ENCODE measurements at places on chromosomes 11 and 22.

DNA sequence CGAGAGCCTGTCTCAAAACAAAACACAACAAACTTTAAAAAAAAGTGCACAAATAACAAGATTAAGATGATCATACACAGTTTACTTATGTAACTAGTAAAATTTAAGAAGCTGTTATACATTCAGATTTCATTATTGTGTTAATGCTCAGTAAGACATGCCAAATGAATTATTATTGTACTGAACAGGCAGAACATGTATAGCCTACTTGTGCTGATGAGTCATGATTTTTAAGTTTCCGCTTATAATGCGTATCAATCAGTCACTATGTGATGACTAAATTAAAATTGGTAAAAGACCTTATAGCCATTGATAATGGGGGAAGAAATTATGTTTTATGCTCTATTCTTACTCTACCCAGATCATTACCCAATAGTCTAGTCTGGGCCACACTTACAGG lies 20.5 kb upstream of the EXPH5 start:
- no peak for DNase-seq

DNA sequence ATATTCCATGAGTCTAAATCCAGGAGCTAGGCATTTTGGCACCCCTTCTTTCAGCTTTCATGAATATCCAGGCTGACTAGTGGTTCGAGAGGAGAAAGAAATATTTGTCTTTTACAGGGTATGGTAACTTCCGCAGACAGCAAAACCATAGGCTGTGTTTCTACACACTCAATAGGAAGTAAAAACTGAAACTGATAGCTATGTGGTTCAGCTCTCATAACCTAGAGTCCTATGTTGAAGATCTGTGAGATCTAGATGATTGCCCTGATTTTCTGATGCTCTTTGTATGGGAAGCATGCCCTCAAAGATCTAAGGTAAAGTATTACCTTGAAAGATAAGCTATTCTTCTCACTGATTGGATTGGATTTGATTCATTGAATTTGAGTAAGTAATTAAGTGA lies 118.3 kb downstream of the CD44 start:
- no peak for DNase-seq

DNA sequence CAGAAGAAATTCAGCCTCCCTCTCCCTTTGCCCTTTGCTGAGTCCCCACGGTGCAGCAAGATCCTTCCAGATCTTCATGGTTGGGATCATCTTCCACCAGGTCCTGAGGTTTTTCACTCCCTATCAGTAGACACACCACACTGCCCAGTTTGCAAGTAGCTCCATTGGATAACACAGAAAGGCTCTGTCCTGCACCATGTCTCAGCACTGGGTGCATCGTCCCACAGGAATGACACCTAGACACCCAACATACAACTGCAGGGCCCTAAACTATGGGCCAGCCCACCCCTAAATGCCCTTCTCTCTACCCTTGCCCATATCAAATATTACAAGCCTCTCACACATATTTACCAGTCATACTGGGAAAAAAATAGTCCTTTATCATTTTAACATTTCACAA lies 9.4 kb downstream of the KLHL22 start:
- no peak for DNase-seq

GRCh38 chr11:29280452-29280851 lies 736.4 kb downstream of the KCNA4 start:
- no peak for DNase-seq

DNA sequence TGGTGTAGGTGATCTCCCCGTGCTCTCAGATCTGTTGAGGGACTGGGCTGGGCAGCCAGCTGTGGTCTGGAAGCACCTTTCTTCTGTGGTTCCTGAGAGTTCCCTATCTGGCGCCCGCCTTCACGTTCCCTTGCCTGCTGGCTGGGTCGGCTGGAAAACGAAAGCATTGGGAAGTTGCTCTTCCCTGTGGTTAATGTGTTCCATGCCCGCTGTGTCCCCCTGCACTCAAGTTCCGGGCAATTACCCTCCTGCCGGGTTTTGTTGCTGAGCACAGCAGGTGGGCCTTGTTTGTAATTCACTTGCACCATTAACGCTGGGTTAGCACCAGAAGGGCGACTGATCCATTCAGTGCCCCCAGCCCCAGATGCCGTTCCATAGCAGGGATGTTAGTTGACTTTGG lies 134.1 kb downstream of the GRIK4 start:
- no peak for DNase-seq

GRCh38 chr11:41309716-41310115 lies 149.7 kb downstream of the LRRC4C start:
- no peak for DNase-seq

GRCh38 chr11:92276773-92277172 lies 52.2 kb downstream of the FAT3 start:
- DNase-seq, result no peak

DNA sequence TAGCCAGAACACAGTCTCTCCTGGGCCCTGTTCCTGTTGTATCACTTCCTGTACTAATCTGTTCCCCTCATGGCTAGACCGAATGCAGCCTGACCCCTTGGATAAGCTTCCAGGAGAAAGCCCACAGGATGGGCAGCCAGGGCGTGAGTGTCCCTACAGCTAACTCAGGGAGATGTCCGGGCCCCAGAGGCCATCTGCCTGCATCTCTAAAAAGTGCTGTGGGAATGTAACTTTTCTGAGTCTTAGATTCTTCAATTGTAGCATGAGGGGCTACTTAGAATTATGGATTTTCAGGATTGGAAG lies 7.7 kb upstream of the MALAT1 start:
- DNase-seq, result no peak

DNA sequence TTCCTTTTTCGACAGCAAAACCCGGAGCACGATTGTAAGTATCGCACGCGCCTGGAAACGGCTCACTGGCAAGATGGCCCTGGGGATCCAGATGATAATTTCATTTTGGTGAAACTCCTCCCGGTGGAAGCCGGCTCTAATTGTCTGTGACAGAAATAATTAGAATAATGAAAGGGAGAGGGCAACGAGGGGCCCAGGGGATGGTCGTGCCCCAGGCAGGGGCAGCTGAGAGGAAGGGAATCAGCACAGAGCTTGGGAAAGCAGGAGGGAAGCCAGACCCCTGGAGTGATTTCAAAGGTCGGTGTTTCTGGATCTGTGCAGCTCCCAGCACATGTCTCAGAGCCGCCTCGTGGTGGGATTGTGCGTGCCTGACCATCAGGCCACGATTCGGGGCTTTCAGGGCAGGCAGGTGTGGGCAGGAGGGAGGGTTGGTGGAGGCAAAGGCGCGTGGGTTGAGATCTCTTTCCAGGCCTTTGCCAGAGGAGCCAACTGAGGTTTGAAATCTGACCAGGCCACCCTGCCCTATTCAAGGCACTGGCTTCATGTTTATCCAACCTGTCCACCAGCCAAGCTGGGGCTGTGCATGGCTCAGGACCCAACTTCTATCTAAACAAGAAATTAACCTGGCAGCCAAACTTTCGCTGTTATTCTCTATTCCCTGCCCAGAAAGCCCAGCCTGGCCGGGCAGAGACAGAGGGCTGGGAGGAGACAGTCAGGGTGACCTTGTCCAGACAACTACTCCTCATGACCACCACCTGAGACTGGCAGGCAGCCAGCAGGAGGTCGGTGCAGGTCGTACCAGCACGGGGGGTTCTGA lies 27.8 kb downstream of the ANO1 start:
- DNase-seq, result no peak

- no peak for DNase-seq
Measured at GRCh38 chr22:23212061-23213021, 32.0 kb downstream of the BCR start.

- DNase-seq, result no peak
Measured at GRCh38 chr11:125075900-125076317, 12.8 kb downstream of the SLC37A2 start.

- DNase-seq, result no peak
Measured at GRCh38 chr11:371051-371450, 1.8 kb downstream of the B4GALNT4 start.

- DNase-seq, result no peak
Measured at GRCh38 chr11:68047437-68048290, 8.8 kb downstream of the TCIRG1 start.

DNA sequence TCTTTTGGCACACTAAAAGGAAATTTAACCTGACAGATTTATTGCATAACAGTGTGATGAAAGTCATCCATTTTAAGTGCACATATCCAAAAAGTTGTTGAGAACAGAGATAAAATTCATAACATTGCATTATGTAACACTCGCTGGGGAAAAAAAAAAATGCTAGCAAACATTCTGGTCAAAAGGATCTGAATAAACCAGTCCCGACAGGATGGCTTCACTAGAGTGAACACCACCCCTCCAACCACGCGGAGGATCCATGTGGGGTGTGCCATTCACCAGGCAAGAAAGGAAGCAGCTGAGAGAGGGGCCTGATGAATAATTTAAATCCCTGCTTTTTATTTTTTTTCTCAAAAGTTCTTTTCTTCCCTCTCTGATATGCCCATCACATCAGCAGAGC lies 258.7 kb downstream of the DCDC1 start:
- DNase-seq, result no peak

DNA sequence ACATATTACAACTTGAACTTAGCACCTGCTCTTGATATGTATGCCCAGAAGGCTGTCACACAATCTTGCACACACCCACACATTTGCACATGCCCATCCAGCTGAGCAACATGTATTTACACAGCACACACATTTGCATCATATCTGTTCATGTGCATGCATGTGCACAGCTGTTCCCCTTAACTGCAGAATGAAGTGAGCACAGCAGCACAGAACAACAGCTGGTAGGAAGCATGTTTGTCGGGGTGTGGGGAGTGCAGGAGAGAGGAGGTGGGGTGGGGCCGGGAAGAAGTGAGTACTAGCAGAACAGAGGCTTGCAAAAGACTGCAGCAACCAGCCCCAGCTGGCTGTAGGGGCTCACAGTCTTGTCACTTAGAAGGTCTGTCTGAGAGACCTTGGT lies 296.5 kb downstream of the KIRREL3 start:
- DNase-seq, result no peak

DNA sequence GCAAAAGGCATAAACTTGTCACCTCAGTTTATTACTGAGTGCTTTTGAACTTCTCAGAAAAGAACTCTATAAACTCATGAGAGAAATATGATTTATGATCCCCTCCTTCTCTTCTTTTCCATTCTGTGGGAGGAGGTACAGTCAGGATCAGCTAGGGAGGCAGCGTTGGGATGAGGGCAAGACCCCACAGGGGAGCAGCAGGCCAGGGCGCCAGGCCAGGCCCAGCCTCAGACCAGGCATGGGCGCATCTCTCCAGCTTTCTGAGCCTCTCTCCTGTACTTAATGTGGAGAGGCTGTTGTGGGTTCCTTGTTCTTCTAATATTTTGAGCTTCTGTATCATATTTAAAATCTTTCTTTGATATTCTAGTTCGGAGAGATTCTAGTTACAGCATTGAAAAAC lies 71.7 kb downstream of the C22orf31 start:
- no peak for DNase-seq

GRCh38 chr11:83060965-83061364 lies 10.7 kb downstream of the RAB30 start:
- DNase-seq, result no peak

GRCh38 chr11:117258576-117258975 lies 26.1 kb downstream of the RNF214 start:
- DNase-seq, result no peak

GRCh38 chr11:65613091-65613928 lies 711 bp downstream of the MAP3K11 start:
- no peak for DNase-seq

DNA sequence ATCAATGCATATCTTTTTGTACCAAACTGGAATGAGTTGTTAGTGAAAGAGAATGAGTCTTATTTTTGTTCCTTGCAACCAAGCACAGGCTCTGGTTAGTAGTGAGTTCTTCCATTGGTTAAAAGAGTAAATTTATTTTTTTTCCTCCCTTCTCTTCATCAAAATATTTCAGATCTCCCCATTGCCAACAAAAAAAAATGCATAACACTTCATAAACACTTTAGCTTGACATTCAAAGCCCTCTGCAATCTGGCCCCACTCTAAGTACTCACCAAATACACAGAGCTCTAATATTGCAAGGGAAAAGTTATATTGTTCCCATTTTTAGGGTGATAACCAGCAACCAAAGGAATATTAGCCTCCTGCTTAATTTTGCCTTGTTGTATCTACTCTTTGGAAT lies 333.0 kb upstream of the LUZP2 start:
- DNase-seq, result no peak

DNA sequence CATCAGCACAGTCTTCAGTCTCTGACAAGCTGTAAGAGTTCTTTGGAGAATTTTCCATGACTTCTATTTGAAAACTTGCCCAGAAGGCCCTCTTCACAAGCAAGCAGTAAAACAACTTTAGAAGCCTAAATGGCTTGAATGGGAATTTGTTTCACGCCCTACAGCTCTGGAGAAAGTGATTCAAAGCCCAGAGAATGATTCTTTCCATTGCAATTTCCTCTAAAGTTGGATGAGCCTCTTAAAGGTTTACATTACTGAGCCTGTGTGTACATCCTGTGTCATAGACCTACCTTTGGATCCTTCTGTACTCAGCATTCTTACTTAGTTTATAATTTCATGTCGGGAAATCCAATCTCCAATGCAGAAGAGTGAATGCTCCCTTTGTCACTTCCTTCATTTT lies 6.8 kb upstream of the OR8B3 start:
- no peak for DNase-seq

DNA sequence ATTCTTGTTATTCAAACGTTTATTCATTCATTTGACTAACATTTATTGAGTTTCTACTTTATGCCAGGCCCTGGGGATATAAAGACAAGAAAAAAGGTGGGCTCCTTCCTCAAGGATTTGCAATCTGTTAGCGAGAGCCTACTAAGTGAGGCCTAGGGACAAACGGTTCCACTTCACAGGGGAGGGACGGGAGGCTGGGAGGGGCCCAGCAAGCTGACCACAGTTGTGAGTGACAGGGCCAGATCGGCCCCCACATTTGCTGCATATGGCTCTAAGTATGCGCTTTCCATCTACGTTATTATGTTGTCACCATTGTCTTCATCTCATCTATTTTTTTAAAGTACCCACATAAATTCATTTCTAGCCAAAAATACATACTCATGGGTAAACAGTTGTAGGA lies 271.1 kb downstream of the BUD13 start:
- DNase-seq, result no peak

- no peak for DNase-seq
Measured at GRCh38 chr11:862081-862661, 19.5 kb downstream of the TSPAN4 start.

GRCh38 chr11:21321072-21321471 lies 651.7 kb downstream of the NELL1 start:
- no peak for DNase-seq

DNA sequence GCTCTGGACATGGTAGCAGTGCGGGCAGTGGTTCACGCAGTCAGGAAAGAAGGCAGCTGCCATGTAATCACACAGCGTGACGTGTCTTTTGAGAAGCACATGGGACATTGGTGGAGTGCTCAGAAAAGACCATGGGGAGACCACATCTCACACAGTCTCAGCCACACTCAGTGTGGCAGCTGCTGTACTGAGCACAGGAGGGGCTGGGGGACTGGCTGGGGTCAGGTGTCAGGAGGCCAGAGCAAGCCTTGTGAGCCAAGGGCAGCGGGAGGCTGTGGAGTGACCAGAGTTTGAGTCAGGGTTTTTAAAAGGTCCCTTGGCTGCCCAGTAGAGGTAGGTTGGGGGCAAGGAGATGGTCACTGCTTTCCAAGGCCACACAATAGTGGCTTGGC lies 18.5 kb downstream of the CLDN5 start:
- no peak for DNase-seq

Measured in activated CD8-positive, alpha-beta memory T cell treated with anti-CD3 and anti-CD28 coated beads for 1 hour (primary cell).